ENCODE measurements at places on chromosomes 1 and 21.

DNA sequence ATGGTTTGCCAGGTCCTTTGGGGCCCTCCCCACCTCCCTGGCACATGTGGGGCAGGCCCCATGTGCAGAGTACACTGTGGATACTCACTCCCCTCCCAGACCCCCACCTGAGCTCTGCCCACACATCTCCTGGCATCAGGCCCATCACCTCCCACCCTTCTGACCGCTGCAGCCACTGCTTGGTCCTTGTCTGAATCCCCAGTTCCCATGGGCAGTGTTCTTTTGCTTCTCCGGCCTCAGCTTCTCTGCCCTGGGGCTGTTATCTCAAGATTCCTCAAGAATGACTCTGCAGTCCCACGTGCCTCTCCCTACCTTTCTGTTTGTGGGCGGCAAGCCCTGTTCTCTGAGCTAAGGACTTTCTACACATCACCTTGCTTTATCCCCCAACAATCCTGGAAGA is 187.7 kb upstream of the EDN2 start:
- peak; percentile 82 for DNase-seq

GRCh38 chr1:235763962-235764361 is 102.7 kb downstream of the LYST start:
- no peak for DNase-seq

DNA sequence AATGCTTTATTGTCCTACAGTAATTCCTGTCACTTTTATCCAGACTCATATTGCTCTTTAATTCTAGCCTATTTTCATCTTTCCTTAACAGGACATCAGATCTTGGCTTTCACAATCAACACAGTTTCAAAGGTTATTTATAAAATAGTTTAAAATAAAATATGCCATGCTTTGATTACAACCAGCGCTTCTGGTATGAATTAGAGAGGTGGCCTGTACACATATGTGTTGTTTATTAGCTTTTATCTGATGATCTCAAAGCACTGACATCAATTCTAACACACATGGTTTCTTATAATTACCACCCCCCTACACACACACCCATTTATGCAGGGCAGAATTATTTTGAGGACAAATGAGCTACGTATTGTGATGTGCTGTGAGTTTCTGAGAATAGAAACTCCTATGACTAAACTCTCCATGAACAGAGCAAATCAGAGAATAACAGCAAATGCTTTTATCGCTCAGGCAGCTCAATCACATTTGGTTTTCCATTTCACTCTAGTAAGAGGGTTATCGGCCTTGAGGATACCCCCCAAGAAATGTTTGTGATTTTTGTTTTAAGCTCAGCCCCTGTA is 18.0 kb downstream of the CD247 start:
- DNase-seq, result no peak

GRCh38 chr21:17775431-17776126 is 43.6 kb downstream of the C21orf91 start:
- DNase-seq, result no peak

DNA sequence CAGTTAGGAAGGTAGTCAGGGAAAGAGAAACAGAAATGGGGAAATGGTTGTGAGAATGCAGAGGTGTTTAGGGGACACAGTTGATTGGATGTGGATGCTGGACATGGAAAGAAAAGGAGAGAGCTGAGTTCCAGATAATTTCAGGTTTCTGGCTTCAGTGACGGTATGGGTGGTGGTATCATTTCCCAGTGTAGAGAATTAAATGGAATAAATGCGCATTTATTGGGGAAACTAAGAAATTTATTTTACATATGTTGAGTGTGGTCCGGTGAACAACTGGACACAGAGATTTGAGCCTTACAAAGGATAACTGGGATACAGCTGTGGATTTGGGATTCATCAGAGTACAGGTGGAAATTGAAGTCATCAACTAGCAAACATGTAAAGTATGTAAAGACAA is 12.4 kb upstream of the ZNF281 start:
- no peak for DNase-seq

GRCh38 chr21:22791986-22792560 is 1793.9 kb downstream of the NCAM2 start:
- DNase-seq, result peak; percentile 38

DNA sequence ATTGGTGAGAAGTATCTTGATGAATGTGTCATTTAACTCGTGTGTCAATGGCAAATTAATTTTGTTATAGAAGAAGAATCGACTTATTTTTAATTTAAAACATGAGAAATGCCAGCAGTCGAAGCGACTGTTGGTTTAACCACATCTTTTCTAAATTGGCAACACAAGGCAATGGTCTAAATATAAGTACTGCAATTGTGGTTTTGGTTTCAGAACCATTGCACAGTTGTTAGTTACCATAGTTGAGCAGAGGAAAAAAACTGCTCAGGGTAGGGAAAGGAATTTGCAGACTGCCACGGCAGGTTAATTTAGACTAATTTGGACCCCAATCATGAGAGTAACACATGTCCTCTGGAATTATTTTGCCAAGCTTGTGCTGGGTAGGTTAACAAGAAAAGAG is 185.6 kb upstream of the RUNX1 start:
- DNase-seq, result peak; percentile 34

- DNase-seq, result no peak
Observed at GRCh38 chr1:89657886-89658285, 25.0 kb downstream of the LRRC8C start.

GRCh38 chr1:166819974-166820373 is 19.3 kb upstream of the POGK start:
- no peak for DNase-seq

DNA sequence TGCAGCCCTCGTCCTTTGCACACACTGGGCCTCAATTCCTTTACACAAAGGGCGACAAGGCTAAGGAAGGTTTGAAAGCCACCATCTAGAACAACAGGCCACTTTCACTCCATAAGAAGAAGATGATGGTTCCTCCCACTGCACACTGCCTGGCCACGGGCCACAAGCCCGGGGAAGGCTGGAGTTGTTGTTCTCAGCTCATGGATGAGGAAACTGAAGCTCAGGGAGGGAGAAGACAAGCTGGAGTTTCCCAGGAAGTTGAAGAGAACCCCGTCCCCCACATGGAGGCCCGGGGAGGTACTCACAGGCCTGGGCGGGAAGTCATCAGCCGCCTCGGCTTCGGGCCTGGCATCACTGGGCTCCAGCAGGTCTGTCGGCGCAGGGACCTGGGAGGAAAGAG is 24.6 kb upstream of the DDOST start:
- no peak for DNase-seq

DNA sequence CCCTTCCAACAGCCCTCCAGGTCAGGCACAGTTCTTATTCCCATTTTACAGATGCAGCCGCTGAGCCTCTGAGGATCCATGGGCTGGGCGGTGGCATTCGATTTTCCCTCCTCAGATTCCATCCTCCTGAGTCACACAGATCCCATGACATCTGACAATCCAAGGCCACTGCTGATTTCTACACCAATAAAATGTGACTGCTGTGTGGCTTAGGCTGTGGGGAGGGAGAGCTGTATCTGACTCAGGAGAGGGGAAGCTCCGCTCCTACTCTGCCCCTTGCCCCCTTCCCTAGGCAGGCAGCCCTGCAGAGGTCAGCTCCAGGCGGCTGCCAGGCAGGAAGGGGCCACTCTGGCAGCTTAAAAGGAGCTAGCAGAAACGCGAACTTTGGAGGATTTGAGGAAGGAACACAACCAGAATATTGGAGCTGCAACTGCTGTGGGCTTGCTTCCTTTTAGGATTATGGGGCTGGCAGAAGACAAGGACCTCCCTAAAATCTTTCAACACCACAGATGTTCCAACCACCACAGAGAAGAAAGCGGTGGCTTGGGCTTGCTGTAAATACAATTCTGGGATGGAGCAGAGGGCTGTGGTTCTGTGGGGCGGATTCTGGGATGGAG is 50.0 kb downstream of the MRPL37 start:
- DNase-seq, result peak; percentile 85

GRCh38 chr1:220186752-220187151 is 85.5 kb downstream of the RAB3GAP2 start:
- no peak for DNase-seq

GRCh38 chr1:76744989-76745388 is 122.3 kb upstream of the ST6GALNAC5 start:
- no peak for DNase-seq

DNA sequence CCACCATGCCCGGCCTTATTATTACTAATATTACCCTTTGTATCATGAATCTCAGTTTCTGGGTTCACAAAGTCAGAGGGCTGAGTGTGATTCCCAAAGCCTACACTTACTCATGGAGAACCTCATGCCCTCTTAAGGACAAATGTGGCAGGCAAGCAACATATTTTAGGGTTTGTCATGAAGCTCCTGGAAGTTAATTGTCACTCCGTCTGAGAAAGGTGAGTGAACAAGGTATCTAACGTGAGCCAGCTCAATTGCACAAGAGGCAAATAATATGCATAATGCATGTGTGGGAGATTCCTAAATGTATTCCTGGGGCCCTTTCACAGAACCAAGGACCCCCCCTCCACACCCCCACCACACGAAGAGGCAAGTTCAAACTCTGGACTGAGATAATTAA is 10.1 kb upstream of the TIAM1 start:
- no peak for DNase-seq

DNA sequence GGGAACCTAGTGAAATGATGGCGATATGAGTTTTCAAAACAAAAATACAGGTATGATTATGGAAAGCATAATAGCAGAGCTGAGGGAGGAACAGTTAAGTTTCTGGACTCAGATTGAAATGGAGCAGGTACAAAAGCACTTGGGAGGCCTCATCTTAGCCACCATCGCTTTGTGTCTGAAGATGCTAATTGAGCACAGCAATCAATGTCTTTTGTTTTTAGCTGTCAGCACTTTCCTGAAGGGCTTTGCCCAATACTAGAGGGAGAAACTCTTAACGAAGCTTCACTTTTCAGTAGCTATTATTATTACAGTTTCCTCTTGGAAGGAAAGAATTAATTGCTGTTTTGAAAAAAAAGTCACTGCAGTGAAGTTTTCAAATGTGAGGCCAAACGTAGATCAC is 348.7 kb downstream of the RWDD3 start:
- no peak for DNase-seq

DNA sequence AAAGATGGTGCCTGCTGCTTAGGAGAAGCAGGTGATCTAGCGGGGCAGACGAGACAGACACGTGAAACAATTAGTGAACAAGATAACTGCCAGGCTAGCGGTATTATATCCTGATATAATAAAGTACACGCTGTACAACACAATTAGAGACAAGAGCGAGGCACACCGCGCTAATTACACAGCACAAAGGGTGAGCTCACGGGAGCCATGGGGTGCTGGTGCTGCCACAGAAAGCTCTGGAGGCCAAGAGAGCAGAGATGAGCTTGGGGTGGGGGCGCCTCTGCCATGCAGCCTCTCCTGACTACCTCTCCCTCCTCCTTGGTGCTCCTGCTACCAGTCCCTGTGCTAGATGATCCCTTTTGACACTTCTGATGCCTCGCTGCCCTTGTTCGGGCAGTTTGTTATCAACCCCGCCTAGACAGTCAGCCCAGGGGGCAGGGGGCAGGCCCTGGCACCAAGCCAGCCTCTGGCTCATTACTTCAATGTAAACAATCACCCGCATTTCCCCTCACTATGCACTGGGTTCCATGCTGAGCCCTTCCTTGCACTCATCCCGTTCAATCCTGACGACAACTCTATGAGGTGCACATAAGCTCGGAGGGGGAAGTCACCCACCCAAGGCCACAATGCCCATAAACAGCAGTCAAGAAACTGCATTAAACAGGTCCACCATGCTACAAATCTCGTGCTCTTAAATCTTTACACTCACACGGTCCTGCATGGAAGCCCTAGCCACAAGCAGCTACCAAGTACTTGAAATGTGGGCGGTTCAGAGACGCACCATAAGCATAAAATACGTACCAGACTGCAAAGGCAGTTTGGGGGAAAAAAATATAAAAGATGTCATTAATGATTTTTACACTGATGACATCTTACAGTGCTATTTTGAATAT is 103.0 kb downstream of the SSBP3 start:
- no peak for DNase-seq

DNA sequence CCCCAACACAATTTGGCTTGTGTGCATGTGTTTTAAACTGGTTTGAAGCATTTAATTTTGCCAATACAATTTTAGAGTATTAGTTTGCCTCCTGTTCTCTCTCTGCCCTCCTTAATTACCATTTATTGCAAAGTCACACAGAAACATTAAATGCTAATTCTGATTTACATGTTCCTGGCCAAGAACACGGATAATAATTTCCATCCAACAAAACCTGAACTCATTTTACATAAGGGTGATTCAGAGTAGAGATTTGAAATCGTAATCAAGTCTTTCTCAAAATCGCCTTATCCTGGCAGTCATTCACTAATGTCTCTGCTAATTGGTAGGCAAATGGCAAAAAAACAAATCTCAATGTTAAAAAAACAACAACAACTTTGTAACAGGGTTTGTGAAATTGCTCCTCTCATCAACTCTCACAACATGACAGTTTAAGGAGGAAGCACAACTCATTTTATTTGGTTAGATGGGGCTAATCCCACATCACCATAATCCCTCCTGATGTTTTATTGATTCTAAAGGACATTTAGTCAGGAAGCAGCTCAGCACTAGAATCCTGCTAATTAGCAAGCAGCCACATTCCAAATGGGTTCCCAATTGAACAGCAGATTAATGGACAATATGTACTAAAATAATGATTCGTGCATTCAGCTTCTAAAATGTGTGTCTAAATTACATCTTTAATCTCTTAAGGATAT is 55.9 kb downstream of the C1orf87 start:
- DNase-seq, result no peak

DNA sequence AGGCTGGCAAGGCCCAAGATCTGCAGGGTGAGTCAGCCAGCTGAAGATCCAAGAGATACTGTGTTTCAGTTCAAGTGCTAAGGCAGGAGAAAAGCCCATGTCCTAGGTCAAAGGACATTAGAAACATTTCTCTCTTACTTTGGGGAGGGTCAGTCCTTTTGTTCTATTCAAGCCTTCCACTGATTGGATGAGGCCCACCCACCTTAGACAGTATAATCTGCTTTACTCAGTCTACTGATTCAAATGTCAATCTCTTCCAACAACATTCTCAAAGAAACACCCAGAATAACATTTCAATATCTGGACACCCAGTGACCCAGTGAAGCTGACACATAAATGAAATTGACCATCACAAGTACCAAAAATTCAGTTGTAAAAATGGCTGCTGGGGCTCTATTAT is 367.8 kb upstream of the ZP4 start:
- no peak for DNase-seq

Measured in fibroblast of skin of right biceps (primary cell).